ENCODE measurements at places on chromosomes 13 and 19. TPM values are rescaled to one million over a fixed set of nuclear protein-coding genes. Genes with fewer than 3 reads are reported as not detected.

- H3K4me1 ChIP-seq, result peaks cover 26% of the 10 kb centered on the region
- peak overlapping the region; percentile 90 for H3K27ac ChIP-seq
- no peak for DNase-seq
- H3K27me3 ChIP-seq, result no peaks in the 10 kb centered on the region
Observed at GRCh38 chr19:6099599-6099998, 10.7 kb downstream of the RFX2 start.

- no peak for DNase-seq
- H3K4me1 ChIP-seq, result no peaks in the 10 kb centered on the region
- H3K27ac ChIP-seq, result no peak overlapping the region
- H3K4me3 ChIP-seq, result no peak overlapping the region
- H3K36me3 ChIP-seq, result no peaks in the 10 kb centered on the region
Observed at GRCh38 chr13:34776390-34776981, 165.6 kb upstream of the NBEA start.

GRCh38 chr13:42895776-42896175 is 96.3 kb downstream of the EPSTI1 start:
- H3K36me3 ChIP-seq, result peaks cover 22% of the 10 kb centered on the region
- no peak overlapping the region for H3K27ac ChIP-seq
- no peak for DNase-seq
- H3K4me3 ChIP-seq, result no peak overlapping the region
- H3K4me1 ChIP-seq, result peaks cover 5% of the 10 kb centered on the region

DNA sequence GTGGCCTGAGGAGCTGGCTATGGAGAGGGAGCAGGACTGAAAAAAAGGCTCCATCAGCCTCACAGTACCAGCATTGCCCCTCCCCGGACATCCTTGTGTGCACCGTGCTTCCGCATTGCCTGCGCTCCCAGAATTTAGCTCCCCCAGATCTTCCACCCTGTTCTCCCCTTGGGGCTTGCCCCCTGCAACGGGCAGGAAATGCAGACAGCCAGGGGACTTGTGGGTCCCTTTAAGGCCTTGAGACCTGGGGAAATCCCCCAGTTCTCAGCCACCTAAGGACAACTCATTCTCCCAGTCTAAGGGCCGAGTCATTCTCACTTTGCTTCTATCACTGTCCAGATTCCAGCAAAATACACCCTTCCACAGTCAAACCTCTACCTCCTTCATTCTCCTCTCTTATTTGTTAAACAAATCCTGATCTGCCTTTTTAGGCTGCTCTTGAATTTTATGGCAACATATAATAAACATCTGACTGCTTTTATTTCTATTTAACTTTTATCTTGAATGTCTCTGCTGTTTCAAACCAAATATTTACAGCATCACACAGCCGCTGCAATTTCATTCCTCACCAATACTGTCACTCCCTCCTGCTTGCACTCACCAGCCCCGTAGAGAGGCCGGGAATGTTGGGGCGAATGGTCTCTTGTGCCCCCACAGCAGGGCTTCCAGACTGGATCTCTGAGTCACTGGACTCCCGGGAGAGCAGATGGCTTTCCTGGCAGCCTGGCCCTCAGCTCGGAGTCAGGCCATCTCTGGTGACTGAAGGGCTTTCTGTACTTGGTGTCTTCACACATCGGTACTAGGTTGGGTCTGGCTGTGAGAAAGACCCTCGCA is 221.9 kb downstream of the TSHZ3 start:
- H3K27ac ChIP-seq, result no peak overlapping the region
- H3K36me3 ChIP-seq, result no peaks in the 10 kb centered on the region
- H3K27me3 ChIP-seq, result no peaks in the 10 kb centered on the region
- no peak for DNase-seq
- H3K4me3 ChIP-seq, result no peak overlapping the region

DNA sequence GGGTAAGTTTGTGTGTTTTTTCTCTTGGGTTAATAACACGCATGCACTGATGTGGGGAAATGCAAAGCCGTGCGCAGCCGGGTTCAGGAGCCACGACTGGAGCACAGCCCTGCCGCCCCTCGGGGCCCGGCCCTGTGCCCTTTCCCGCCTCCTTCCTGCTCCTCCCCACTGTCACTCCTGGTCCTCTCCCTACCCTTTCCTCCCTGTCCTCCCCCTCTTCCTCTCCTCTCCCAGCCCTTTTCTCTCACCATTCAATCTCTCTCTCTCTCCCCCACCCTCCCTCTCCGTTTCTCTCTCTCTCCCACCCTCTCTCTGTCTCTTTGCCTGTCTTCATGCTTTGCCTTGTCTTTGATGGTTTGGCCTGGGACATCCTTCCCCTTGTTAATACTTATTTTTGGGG is 27.2 kb downstream of the PLEKHJ1 start:
- no peaks in the 10 kb centered on the region for H3K27me3 ChIP-seq
- no peak for DNase-seq
- H3K36me3 ChIP-seq, result peaks cover 93% of the 10 kb centered on the region
- H3K4me1 ChIP-seq, result peaks cover 8% of the 10 kb centered on the region
- H3K4me3 ChIP-seq, result no peak overlapping the region

GRCh38 chr13:30037306-30037705 is 186.9 kb upstream of the UBL3 start:
- H3K4me1 ChIP-seq, result no peaks in the 10 kb centered on the region
- no peaks in the 10 kb centered on the region for H3K27me3 ChIP-seq
- no peaks in the 10 kb centered on the region for H3K36me3 ChIP-seq
- H3K27ac ChIP-seq, result no peak overlapping the region

Gene MFSD12
- 98.6 TPM for total RNA-seq

Gene SHISA7
- not detected for total RNA-seq

Gene MUC16
- total RNA-seq, result 0.17 TPM

Gene MATK
- 22.6 TPM for total RNA-seq

All from spleen (tissue), 13 donors.